Activated T-cell treated with anti-CD3 and anti-CD28 coated beads, Interleukin-2, amount 50 U/mL, for 1 hour (primary cell): ENCODE measurements at places on chromosomes 13 and 19.
A peak's percentile ranks its signal among the peaks of the same experiment; 100 is the strongest.

DNA sequence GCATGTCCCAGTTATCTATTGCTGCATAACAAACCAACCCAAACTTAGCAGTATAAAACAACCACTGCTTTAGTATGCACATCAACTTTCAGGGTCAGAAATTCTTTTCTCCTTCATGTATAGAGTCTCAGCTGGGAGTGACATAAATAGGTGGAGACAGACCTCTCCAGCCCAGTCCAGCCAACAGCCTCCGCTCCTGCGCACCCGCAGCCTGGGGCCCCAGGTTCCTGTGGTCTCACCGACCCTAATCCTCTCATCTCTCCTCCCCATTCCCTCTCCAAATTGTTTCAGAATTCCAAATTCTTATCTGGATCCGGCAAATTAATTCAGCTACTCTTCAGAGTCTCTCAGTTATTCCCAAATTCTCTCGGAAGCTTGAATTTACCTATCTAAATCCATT, 522 bp upstream of the ATP12A start:
- no peak for DNase-seq

DNA sequence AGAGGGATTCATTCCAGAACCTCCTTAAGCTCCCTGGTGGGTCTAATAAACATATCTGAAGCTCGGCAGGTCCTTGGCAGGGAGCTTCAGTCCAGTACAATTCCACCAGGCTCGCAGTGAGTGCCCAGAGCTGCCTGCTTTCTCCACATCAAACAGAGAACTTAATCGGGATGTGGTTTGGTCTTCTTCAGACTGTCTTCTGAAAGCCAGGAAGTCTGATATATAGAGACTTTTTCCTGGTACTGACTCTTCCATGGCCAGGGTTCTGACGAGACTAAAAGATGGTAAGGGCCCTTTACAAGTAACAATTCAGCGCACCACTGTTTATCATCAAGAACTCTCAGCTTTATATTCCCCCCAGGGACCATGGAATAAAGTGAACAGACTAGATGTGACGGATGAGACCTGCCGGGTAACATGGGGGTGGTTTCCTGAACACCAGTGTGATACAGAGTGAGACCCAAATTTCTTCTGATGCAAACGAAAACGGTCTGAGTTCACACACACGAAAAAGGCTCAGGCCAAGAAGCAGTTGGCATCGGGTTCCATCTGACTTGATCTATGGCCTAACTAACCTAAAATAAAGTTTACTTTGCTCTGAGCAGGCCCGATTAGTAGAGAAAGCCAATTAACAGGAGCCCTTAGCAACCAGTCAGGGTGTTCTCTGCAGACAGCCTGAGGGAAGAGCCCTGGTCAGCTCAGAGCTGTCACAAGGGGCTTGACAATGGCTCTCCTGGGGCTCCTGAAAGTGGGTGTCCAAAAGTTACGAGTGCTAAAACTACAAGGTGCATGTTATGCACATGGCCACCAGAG, 29.0 kb downstream of the RANBP3 start:
- no peak for DNase-seq

DNA sequence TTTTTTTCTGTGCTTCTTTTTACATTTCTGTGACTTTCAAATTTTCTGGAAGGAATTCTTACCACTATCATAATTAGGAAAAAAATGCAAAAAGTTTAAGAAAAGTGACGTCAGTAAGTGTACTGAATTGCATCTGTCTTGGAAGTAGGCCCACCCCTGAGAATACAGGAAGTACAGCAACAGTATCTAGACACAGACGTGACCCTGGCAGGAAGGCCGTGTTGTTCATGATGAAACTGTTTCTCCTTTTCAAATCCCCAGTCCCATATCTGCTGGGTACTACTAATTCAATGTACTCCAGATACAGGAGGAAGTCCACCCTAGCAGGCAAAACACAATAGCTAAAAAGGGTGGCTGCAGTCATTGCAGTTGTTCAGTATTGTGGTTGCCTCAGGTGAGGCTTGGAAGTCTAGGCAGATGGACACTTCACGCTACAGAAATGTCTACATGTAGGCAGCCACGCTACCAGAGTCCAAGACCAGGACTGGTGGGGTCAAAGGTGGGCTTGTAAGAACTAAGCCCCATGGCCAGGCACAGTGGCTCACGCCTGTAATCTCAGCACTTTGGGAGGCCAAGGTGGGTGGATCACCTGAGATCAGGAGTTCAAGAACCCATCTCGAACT, 49.6 kb upstream of the MED4 start:
- no peak for DNase-seq

- DNase-seq = no peak
Observed at GRCh38 chr13:98598043-98598442, 21.1 kb upstream of the STK24 start.

DNA sequence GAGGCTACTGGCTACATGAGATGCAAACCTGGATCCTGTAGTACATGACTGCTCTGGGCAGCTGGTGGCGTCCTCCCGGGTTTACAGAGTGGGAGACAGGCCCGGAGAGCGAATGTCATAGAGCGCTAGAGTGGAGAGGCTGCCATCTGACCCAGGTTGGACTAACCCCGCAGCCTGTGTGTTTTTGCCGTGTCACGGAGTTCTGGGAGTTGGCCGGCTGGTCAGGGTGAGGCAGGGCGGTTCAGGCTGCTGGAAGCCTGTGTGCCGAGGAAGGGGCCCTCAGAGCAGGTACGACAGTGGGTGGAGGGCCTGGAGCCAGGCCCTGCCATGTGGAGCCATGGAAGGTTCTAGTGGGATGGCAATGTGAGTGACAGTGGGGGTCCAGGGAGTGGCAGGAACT, 12.5 kb downstream of the CRTC1 start:
- DNase-seq = no peak

DNA sequence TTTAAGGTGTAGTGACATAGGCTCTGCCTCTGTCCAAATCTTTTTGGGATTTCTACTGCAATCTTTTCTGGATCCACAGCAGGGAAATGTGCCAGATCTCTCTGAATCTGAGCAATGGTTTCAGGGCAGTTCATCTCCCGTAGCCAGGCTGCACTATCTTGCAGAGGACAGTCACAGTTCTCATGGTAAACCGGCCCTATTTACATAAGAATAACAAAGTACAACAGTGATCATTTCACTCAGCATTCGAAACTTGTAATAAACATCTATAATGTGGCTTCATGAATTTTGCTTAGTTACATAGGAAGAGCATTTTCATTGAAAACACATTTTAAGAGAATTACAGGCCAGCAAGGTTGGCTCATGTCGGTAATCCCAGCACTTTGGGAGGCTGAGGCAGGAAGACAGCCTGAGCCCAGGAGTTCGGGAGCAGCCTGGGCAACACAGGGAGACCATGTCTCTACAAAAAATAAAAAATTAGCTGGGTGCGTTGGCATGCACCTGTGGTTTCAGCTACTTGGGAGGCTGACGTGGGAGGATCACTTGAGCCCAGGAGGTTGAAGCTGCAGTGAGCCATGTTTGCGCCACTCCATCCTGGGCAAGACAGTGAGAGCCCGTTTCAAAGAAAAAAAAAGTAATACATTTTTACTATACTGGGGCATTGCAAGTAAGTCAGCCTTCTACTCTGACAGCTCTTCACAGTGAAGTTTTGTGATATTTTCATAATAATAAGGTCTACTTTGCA, 5.0 kb downstream of the POGLUT2 start:
- DNase-seq = no peak

DNA sequence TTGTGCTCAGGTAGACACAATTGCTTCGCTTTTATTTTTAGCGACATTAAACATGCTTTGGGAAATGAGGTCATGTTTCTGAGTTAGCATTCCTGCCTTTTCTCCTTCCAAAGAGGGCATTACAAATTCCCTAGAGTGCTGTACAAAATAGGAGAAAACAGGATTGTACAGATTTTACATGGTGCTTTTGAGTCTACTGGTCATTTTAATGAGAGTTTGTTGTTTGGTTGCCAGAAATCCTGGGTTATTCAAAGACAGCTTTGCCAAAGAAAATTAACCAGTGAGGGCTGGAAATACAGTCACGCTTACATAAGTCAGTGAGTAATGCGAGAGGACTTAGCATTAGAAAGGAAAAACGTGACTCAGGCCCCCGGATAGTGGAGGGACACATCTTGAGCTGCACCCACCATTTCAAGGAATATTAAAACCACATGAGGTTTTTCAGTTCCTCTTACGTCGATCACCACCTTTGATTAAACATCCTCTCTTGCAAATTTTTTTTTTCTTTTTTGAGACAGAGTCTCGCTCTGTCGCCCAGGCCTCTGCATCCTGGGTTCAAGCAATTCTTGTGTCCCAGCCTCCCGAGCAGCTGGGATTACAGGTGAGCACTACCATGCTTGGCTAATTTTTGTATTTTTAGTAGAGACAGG, 55.4 kb downstream of the SACS start:
- peak; percentile 40 for DNase-seq

DNA sequence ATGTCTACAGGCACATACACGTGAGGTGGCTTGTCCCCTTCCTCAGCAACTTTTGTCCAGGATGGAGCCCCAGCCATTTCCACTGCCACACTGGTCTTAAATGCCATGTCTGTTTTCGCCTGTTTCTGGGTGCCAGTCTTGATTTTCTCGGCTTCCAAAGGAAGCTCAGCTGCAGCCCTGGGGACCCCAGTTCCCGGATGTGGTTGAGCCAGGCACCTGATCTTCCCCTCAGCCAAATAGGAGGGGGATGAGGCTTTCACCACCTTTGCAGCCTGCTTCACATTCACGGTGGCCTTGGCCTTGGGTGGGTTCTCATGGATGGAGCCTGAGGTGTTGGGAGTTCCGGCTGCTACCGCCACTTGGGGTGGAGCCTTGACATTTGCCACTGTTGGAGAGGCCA, 8.7 kb downstream of the IQCN start:
- DNase-seq = no peak

DNA sequence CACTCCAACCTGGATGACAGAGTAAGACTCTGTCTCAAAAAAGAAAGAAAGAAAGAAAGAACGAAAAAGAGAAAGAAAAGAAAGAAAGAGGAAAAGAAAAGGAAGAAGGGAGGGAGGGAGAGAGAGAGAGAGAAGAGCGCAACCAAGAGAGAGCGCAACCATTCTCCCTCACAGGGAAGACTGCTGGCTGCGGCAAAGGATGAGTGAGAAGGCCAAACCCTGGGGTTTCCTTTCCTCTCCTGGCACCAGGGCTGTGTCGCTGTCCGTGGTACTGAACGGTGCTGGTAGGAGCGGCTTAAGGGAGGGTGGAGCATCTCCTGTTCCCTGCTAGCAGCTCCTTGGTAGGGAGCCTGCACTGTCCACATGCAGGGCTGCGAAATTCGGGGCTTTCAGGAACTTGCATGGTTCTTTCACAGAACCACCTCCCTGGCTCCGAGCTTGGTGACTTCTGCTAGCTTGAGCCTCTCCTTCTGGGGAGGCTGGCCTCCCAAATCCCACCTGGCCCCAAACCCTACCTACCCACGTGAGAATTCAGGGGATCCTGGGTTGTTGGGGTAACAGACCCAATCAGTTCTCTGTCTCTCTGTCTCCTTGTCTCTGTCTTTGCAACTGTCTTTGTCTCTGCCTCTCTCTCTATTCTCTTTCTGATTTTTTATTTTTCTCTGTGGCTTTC, 51.1 kb upstream of the ZNRF4 start:
- DNase-seq = peak; percentile 59

DNA sequence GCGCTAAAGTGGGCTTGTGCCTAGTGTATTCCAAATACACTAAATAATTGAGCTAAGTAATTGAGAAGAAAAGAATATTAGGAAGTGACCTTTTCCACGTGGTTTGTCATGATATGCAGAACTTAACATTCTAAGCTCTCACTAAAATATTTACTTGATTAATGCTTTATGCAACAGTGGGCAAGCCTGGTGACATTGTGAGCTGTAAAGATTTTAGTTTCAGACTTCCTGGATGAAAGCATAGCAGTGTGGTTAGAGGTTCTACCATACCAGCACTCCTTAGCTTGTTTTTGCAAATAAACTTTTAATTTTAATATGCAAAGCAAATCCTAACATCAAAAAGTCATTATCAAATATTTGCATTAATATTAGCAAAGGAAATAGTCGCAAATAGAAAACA, 1065.1 kb upstream of the SPRY2 start:
- no peak for DNase-seq

DNA sequence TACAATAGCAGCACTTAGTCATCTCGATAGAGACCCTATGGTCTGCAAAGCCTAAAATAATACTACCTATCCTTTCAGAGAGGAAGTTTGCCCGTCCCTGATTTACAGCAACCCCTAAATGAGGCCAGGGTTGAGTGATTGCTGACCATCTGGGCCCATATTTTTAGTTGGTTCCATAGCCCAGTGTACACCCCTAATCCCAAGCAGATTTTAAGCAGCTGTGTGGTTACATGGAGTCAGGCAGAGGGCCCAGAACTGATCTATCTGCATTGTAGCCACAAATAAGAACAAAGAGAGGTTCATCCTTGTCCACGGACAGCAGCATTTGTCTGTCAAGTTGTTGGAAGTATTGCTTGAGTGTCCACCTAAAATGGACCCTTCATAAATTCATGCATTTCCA, 148.2 kb downstream of the DCT start:
- no peak for DNase-seq

DNA sequence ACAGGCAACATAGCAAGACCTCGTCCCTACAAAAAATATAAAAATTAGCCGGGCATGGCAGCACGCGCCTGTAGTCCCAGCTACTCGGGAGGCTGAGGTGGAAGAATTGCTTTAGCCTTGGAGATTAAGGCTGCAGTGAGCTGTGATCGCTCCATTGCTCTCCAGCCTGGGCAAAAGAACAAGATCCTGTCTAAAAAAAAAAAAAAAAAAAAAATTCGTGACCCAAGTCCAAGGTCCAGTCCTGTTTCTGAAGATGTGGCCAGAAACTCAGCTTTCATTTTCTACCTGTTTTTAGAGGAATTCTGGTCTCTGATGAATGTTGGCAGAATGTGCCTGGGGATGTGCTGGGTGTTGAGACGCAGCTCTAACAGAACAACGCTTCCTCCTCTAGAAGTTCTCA, 1.9 kb upstream of the PGPEP1 start:
- no peak for DNase-seq

GRCh38 chr13:21078501-21078900, 17.1 kb upstream of the LATS2 start:
- DNase-seq = no peak

DNA sequence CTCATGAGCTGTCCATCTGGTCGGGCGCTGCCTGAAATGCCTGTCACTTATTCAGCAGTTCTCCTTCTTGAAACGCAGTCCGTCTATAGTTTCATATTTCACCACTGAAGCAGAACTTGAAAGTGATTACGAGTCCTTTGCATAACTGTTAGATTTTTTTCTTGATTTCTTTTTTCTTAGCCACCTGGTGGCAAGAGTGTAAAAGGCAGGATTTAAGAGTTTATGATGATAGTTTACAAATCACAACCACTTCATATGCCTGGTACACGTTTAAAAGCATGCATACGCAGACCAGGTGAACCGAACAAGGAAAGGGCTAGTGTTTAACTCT, 45.8 kb downstream of the GGACT start:
- no peak for DNase-seq
